ENCODE measurements at places on chromosomes 5 and 9. TPM values are rescaled to one million over a fixed set of nuclear protein-coding genes. Genes with fewer than 3 reads are reported as not detected.

PCDHGC4 gene
- total RNA-seq, result 1.4 TPM

ZBTB6 gene
- 11.8 TPM for total RNA-seq

GDA gene
- not detected for total RNA-seq

- DNase-seq, result no peak
Measured at GRCh38 chr9:18516965-18517364, 43.0 kb downstream of the ADAMTSL1 start.

DNA sequence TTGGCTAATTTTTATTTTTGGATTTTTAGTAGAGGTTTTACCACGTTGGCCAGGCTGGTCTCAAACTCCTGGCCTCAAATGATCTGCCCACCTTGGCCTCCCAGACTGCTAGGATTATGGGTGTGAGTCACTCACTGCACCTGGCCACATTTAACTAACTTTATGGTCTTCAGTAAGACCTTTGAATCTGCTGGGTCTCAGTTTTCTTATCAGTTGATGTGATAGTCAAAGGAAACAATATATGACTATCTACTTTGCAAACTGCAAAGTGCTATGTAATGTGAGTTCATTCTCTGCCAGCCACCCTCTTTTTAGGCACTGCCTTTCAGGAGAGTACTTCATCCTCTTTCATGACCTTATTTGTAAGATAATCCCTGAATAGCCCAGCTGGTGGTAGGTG is 474.7 kb downstream of the PDE4D start:
- DNase-seq, result no peak

GRCh38 chr5:31825518-31826068 is 186.7 kb downstream of the PDZD2 start:
- DNase-seq, result no peak

GRCh38 chr5:159073026-159073425 is 26.7 kb downstream of the EBF1 start:
- no peak for DNase-seq

- DNase-seq, result no peak
Measured at GRCh38 chr5:76649140-76649539, 25.9 kb upstream of the F2RL2 start.

DNA sequence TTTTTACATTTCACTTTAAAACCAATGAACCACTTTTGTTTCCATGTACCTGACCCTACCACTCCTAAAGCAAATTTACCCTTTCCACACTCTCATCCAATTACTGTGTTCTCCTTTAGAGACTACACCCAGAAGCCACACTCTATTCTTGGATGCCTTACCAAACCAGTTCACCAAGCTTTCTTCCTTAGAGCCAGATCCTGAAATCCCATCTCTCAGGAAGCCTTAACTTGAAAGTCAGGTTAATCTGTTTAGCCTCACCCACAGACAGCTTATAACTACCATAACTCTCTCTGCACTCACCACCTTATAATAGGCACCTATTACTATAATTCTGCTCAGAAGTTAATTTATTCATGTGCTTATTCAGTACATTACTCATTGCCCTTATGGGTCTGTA is 4.3 kb downstream of the CSNK1A1 start:
- DNase-seq, result no peak
